M059J (cell line): ENCODE measurements at places on chromosomes 2 and 18. TPM values are rescaled to one million over a fixed set of nuclear protein-coding genes. Genes with fewer than 3 reads are reported as not detected.

Gene GKN1
- not detected in 2 replicates for total RNA-seq

Gene FBXO36
- total RNA-seq, result 1.7 and 2.5 TPM in 2 replicates

Gene STK39
- 8.6 and 14.4 TPM in 2 replicates for total RNA-seq

Gene KCNF1
- total RNA-seq, result 0.07 TPM in 1 of 2 replicates, not detected in the other

Gene RFX8
- not detected in 2 replicates for total RNA-seq

Gene LOXL3
- total RNA-seq, result 43.9 and 66.9 TPM in 2 replicates

Gene MFSD6
- total RNA-seq, result 25.7 and 27.4 TPM in 2 replicates

Gene FAM110C
- 0.15 TPM in 1 of 2 replicates, not detected in the other for total RNA-seq

Gene SRD5A2
- total RNA-seq, result not detected in 2 replicates

Gene MCM6
- 23.8 and 40.8 TPM in 2 replicates for total RNA-seq

Gene REEP1
- 2.5 and 3.4 TPM in 2 replicates for total RNA-seq

Gene TTR
- not detected in 2 replicates for total RNA-seq

Gene CNDP1
- not detected in 2 replicates for total RNA-seq

Gene CGREF1
- total RNA-seq, result 0.17 and 0.84 TPM in 2 replicates

Gene GAL3ST2
- total RNA-seq, result not detected in 2 replicates

Gene TBR1
- not detected in 2 replicates for total RNA-seq

Gene DUSP2
- total RNA-seq, result 75.8 and 103 TPM in 2 replicates

Gene REL
- total RNA-seq, result 1.4 and 3.7 TPM in 2 replicates

Gene RAB17
- total RNA-seq, result 0.30 and 1.8 TPM in 2 replicates

Gene SH3RF3
- total RNA-seq, result 1.9 and 2.5 TPM in 2 replicates

Gene TCF23
- not detected in 2 replicates for total RNA-seq

Gene ACMSD
- total RNA-seq, result not detected in 2 replicates

Gene TMEM185B
- 22.3 and 32.6 TPM in 2 replicates for total RNA-seq

Gene LIMS3
- 0.17 and 2.3 TPM in 2 replicates for total RNA-seq

Gene SCN2A
- 0.12 and 0.44 TPM in 2 replicates for total RNA-seq

Gene FLACC1
- total RNA-seq, result 0.27 TPM in 1 of 2 replicates, not detected in the other

Gene MTCL1
- total RNA-seq, result 16.0 and 28.2 TPM in 2 replicates

Gene DPP4
- total RNA-seq, result 13.5 and 17.5 TPM in 2 replicates

Gene DLX2
- 1.9 and 4.2 TPM in 2 replicates for total RNA-seq
